NCI-H187 (cell line): ENCODE measurements at places on chromosomes 3 and 15.

DNA sequence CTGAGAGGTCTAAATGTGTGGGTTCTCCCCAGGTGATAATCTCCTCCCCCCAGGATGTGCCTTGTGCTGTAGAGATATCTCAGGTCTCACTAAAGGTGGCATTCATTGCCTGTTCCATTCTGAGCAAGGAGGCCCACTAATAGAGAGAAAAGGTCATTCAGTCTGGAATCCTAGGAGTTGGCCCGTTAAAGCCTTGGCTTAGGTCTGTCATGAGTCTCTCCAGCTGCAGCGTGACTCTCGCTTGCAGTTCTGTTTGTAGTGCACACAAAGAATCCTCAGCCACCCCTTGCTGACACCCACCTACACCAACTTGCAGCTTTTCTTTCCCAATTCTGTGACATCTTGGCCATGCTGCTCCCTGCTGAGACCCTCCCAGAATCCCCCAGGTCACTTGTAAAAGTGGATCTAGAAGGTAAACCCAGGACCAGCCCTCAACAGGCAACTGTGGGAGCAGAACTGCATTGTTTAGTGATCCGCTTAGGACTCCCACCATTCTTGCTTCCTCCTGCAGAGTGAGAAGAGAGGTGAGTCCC is 17.7 kb downstream of the MAGEF1 start:
- DNase-seq, result no peak

DNA sequence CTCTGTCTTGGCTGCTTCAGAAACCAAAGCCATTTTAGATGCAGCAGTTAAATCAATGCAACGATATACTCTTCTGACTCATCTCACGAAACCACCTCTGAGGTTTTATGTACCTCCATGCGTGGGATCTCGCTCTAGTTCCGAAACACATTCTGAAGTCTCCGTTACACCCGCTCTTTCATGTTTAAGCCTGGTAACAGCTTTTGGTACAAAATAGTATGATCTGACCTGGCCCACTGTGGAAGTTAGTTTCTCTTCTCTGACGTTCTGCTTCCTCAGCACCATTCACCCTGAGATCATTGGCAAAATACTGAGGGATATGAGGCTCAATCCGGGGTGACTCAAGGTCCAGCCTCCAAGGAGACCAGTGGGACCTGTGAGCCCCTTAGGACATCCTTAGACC is 121.9 kb downstream of the TMEM266 start:
- DNase-seq, result no peak

DNA sequence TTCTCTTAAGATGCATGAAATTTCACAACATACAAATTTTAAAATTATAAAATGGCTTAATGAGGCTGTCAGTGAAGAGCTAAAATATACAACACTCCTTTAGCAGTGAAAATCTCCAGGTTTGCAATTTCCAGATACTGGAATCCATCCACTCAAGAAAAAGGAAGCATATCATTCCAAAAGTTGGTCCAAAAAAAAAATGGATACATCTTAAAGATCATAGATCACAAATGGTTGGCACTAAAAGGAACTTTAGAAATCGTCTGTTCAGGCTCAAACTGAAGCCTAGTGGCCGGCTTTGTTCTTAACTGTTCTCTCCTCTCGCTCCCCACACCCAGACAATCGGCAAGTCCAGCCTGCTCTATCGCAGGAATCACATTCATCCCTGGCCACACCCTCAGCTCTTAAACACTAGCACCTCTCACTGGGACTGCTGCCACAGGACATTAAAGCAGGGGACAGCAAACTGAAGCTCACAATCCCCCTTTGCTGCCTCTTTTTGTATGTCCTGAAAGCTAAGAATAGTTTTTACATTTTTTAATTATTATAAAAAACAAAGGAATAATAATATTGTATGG is 130.3 kb upstream of the CDIN1 start:
- DNase-seq, result no peak

DNA sequence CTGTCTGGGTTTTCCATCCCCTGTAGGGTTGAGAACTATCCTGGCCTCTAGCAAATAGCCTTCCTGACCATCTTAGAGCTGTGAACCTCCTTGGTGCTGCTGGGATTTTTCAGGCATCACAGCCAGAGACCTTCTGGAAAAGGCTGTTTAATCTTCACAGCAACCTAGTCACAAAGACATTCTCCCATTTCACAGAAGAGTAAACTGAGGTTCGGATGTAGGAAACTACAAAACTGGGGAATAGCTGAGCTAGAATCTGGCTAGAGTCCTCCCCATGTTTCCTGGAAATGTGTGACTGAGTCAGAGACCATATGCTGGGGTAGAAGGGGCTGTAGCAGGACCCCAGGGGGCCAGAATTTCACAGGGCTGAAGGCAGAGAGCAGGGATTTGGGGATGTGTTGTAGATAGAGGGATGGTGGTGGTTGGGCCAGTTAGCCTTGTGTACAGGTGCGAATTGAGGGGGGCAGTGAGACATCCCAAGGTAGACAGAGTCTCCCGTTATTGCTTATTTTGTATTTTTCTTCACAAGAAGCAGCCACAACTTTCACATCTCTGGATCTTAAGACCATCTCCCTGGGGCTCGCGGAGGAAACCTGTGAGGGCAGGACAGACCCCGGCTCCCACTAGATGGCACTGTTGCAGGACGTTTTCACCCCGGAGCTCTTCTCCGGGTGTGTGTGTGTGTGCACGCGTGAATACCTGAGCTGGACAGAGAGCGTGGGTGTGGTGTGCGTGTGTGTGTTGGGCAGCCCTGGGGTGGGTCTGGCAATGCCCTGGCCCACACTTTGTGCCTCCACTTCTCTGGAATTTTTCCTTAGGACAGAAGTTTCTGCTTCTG is 66.9 kb upstream of the PRR23C start:
- DNase-seq, result peak; percentile 5

DNA sequence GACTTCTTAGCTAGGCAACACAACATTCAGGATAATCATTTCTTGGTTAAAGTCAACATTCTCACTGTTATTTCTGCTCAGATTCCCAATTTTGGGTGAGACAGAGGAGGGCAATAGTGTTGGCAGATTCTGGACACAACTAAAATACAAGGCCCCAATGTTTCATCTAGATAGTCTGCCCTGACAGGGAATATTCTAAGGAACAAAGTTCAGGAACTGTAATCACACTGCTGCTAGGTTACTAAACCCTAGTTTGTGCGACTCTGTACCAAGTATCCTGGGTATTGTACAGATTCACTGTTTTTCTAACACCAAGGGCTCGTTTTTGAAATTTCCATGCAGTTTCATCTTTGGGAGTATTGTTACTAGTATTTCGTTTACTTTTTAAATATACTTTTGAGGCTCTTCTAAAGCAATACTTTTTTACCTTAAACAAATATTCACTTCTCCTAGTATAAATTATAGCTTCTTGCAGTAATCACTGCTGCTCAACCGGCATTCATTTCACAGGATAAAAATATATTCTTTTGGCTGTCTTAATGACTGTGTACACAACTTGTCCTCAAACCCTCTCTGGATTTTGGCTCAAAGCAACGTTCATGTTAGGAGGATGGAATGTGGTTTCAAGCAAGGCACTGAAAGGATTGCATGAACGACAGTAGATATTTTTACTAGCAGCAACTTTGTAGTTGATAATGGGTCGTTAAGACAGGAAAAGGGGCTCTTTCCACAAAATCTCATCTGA is 167.4 kb downstream of the ADAMTS17 start:
- no peak for DNase-seq

GRCh38 chr3:98602078-98602678 is 8.8 kb upstream of the CPOX start:
- DNase-seq, result peak; percentile 22

DNA sequence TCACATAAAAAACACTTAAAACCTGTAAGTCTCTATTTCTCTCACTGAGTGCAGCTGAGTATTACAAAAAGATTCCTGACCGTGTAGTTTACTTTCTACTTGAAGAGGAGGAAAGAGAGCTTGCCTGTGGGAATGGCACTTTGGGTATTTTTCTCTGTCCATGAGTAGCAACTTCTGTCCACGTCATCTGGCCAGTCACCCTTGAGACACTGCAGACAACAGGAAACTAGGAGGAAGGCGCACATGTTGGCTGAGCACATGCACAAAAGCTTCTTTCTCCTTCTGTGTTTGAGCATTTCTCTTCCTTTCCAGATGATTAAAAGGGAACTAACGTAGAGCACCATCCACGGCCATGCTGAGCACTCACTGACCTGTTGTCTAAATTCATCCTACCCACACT is 19.7 kb downstream of the STARD5 start:
- DNase-seq, result no peak

DNA sequence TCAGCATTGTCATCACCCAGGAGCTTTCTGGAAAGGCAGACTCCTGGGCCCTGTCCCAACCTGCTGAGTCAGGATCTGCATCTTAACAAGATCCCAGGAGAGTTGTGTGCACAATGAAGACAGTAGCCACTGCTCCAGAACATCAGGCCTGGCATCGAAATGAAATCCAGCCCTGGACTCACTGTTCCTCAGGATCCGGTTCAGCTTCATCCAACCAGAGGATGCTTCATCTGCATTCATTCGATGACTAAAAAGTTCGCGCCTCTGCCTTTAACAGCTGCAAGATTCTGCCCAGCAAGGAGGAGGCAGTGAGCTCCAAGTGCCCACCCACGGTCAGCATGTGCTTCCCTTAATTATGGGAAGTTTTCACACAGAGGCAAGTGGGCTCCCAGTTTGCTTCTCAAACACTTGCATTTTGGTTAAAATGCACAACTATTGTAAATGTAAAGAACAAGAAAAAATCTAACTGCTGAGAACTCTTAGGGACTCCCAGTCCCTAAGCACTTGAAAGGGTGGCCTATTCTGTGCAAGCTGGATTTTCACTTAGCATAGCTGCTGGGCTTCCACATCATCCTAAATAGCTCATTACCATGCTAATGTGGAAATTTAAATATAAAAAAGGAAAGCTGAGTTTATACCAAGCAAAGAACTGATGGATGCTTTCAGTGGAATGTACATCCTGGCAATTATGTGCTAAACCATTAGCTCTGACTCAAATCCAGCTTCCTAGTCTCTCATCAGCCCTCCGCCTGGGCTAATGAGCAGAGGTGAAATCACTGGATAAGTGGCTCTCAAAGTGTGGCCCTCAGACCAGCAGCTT is 25.5 kb upstream of the ESYT3 start:
- no peak for DNase-seq

DNA sequence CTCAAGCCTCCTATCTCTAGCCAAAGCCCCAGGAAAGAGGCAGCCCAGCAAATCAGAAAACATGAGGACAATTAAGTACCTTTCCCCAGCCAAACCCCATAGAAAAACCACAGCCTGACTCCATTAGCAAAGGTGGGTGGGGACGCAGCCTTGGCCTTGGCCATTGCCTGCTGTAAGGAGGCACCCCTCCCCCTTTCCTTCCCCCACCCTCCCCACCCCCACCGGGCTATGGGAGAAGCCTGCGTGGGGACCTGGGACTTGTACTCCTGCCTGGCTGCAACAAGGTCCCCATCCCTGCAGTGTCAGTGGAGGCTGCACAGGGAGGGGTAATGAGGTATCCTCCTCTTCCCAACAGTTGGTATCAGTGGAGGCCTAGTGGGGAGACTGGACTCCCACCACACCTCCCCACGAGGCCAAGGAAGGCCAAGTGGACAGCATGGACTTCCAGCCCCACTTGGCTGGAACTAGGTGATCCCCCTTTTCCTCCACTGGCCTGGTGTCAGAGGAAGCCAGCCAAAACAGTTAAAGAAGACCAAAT is 20.5 kb downstream of the PRR23E start:
- no peak for DNase-seq

DNA sequence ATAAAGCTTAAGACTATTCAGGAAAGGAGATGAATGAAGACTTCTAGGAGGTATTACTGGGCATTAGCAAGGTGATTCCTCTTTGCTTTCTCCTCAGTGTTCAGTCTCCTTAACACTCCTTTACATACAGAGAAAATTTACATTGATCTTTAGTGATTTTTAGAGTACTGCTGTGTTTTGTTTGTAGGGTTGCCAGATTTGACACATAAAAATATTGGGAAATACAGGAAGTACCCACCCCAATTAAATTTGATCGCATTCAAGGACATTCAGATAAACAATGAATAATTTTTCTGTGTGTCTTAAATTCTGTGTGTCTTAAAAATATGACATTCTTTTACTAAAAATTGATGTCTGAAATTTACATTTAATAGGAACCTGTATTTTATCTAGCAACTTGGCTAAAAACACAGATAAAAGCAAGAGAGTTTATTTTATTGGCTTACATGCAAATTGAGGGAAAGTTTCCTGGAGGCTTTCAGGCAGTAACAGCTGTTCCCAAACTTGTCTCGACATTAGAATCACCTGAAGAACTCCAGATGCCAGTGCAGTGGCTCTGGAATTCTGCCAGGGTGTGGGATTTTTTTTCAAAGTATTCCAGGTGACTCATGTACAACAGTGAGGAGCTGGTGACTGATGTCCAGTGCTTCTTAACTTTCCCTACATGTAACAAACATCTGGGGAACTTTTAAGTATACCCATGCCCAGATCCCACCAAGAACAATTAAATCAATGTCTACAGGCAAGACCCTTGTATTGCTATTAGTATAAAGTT is 23.4 kb upstream of the PLOD2 start:
- no peak for DNase-seq

GRCh38 chr3:42129014-42129953 is 38.1 kb downstream of the TRAK1 start:
- no peak for DNase-seq

GRCh38 chr15:70197945-70198361 is 100.2 kb upstream of the TLE3 start:
- DNase-seq, result no peak

GRCh38 chr15:62269504-62269903 is 104.4 kb upstream of the C2CD4B start:
- DNase-seq, result no peak

GRCh38 chr3:193932576-193932975 is 203.4 kb upstream of the HES1 start:
- DNase-seq, result no peak

- no peak for DNase-seq
Measured at GRCh38 chr3:53671192-53671960, 174.8 kb downstream of the CHDH start.

- DNase-seq, result no peak
Measured at GRCh38 chr3:187334904-187335303, 33.3 kb upstream of the RTP4 start.

DNA sequence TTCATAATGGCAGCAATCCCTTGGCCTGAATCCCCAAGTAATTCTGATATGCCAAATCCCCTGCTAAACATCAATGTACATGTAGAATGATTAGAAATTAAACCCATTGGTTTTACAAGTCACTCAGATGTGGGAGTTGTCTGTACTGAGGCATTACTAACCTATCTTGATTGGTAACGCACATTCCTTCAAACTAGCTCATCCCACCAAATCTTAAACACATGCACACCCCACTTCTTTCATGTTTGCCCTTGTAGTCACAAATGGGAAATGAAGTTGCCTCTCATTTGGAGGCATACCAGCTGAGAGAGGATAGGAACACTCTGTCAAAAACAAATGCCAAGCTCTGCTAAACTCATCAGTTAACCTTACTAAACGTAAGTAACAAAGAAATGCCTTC is 29.1 kb upstream of the MAN2C1 start:
- DNase-seq, result no peak

GRCh38 chr3:126372413-126373145 is 15.4 kb upstream of the KLF15 start:
- no peak for DNase-seq
